ENCODE measurements at places on chromosomes 11 and 22.
A peak's percentile ranks its signal among the peaks of the same experiment; 100 is the strongest.

DNA sequence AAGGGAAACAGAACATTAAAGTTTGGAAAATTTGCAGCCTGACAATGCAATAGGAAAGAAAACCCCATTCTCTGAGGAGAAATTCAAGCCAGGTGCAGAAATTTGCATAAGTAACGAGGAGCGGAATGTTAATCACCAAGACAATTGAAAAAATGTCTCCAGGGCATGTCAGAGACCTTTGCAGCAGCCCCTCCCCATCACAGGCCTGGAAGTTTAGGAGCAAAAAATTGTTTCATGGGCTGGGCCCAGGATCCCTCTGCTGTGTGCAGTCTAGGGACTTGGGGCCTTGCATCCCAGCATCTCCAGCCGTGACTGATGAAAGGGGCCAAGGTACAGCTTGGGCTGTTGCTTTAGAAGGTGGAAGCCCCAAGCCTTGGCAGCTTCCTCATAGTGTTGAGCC is 780.2 kb downstream of the LRRC4C start:
- no peak for DNase-seq

- DNase-seq = no peak
These were observed 16.2 kb upstream of the ZNRF3 start for GRCh38 chr22:28867191-28867590.

DNA sequence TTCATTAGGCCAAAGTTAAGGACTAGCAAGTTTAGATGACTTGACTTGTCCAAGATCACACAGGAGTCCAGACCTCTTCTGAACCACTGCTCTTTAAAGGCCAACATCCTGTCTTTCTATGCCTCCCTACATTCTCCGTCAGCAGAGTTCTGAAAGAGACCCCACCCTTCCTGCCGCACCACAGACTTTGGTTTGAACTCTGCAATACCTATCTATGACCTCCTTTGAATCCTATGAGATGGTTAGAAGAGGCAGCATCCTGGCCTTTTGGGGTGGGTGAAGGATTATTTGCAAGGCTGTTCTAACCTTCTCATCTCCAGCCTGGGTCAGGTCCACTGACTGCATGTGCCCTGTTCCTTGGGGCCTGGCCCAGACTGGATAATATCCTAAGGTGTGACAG is 4.3 kb upstream of the RRM1 start:
- no peak for DNase-seq

DNA sequence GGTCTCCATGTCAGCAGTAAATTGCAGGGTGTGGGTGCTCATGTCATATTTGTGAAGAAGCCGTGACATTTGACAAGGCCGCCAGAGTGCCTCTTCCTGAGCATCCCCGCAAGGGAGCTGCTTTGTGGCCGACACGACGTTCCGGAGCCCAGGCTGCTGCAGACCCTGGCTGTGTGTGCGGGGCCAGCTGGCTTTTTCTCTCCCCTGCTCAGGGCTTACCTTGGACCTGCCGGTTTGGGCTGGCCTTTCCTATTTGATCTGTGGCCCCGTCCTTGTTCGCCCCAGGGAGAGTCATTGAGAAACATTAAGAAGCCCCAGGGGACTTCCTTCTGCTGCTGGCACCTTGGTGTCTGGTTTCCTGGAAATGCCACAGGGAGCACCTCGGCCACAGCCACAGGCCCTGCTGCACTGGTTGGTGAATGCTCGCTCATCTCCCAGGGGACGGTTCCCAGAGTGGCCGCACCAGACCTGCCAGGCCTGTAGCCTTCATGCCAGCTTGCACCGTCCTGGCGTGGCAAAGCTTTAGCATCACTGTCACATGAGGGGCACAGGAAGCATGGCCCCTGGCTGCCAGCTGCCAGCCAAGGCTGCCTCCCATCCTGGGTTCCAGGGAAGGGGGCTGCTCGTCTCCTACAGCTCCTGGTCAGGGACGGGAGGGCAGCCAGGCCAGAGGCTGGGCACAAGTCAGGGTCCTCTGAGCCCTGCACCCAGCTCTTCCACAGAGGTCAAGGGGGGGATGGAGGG is 5.4 kb downstream of the GRK2 start:
- DNase-seq = peak; percentile 65

DNA sequence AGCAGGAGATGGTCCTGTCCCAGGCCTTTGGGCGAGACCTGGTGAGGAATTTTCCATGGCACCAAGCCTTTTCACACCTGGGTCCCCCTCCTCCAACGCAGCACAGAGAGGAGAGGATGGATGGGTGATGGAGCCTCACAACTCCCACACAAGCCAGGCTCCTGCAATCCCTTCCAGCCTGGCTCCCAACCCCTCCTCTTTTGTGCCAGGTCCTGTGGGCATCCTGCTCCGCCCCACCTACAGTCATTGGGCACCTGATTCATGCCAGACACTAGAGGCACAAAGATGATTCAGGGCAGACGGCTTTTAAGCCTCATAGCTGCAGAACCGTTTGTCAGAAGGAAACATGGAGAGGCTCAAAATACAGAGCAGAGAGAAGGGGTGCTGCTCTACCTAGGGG is 16.1 kb upstream of the MYRF start:
- DNase-seq = no peak

- DNase-seq = no peak
These were observed 679 bp upstream of the SSH3 start for GRCh38 chr11:67302571-67303131.

DNA sequence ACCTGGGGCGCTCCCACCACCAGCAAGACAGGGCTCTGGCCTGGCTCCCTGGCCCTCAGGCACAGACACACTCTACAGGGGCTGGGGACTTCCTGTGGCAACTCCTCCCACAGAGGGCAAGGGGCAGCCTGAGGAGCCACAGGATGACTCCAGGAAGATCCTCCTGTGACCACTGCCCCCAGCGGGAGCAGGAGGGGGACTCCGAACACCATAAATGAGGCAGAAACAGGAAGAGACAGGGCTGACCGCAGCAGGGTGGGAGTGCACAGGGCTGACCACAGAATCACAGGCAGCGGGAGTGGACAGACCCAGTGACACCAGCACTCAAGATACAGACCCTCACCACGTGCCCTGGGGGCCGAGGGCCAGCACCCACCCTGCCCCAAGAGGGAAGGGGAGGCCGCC is 10.8 kb downstream of the ARAP1 start:
- DNase-seq = no peak

DNA sequence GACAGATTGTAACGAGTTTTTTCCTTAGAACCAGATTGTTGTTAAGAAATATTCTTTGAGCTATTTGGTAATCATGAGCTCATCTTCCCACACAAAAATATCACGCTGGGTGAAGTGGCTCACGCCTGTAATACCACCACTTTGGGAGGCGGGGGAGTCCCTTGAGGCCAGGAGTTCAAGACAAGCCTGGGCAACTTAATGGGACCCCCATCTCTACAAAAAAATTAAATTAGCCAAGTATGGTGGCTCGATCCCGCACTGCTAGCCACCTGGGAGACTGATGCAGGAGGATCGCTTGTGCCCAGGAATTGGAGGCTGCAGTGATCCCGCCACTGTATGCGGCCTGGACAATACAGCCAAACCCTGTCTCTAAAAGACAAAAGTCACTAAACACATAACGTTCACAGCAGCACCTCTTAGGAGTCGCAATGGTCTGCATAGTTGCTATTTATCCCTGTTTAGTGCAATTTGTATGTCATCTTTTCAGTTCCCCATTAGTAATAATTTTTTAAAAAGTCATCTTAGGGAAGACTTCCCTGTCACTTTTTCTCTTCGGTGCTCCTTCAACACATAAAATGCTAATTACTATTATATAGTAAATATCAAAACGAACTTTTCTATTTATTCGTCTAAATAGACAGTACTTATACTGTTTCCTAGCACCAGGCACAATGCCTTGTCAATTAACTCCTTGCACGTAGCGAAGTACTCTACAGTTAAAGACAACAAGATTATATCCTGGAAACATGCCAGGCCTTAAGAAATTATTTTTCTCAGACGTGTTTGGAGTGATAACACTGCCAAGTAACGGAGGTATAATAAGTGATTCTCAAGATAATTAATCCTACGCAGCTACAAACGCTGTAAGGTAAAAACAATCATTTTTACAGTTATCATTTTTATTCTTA is 1.1 kb downstream of the ST13 start:
- DNase-seq = peak; percentile 23

- DNase-seq = no peak
These were observed 132.8 kb upstream of the RASSF10 start for GRCh38 chr11:12876340-12876739.

Measured in stimulated activated CD4-positive, alpha-beta T cell treated with anti-CD3 and anti-CD28 coated beads, Interleukin-4, amount 100 ng/mL, for 24 hours (primary cell).